ENCODE measurements at places on chromosomes 4 and X.

- H3K4me3 ChIP-seq: no peak overlapping the region
- H3K27ac ChIP-seq: no peak overlapping the region
- no peak for DNase-seq
- no peaks in the 10 kb centered on the region for H3K36me3 ChIP-seq
These were observed 3.0 kb upstream of the BCOR start for GRCh38 chrX:40100537-40101429.

DNA sequence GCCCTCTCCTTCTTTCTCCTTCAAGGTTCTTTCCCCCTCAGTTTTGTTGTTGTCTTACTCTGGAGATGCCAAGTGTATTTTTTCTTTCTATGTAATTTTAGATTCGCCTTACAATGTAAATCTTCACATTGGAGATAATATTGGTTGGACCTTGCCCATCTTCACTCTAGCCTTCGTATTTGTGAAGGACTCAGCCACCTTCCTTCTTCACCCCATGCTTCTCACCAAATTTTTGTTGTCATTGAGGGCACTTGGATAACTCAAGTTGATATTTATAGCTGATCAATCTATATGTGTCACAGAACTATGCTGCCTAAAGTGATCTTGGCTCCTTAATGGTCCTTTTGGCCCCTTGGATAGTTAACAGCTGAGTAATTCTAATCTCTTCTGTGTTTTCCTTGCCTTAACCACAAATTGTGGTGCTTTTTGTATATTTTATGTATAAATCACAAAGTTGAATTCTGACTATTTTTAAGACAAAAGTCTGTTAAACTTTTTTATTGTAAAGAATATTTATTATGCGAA is 6.5 kb downstream of the SPRY1 start:
- no peaks in the 10 kb centered on the region for H3K27me3 ChIP-seq
- H3K27ac ChIP-seq: no peak overlapping the region
- no peaks in the 10 kb centered on the region for H3K4me1 ChIP-seq
- H3K36me3 ChIP-seq: peaks cover 4% of the 10 kb centered on the region

GRCh38 chr4:20359692-20360091 is 108.0 kb downstream of the SLIT2 start:
- H3K36me3 ChIP-seq: no peaks in the 10 kb centered on the region
- DNase-seq: no peak
- no peaks in the 10 kb centered on the region for H3K4me1 ChIP-seq
- H3K27ac ChIP-seq: no peak overlapping the region
- no peaks in the 10 kb centered on the region for H3K27me3 ChIP-seq

DNA sequence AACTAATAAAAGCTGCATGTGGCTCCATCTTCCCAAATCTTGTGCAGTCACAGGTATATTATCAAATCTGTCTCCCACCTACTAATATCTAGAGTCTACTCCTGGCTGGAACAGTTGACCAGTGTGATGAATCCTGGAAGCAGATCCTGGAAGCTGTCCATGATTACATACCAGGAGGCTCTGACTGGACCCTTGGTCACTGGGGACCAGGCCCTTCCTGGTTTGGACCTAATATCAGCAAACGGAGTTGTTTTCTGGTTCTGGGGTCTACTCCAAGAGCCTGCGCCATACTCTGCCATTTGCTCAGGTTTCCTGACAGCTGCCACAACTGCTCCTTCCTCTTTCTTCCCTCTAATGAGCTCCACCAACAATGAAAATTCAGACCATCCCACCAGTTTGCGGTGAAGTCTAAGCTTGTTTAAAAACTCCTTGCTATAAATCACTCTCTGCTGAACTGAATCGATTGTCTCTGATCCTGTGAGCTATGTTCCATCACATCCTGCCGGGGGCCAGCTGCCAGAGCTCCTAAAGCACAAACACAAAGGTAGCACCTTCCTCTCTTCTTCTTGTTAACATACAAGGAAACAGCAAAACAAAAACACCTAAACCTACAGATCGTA is 114.2 kb downstream of the PALLD start:
- H3K36me3 ChIP-seq: no peaks in the 10 kb centered on the region
- no peak for DNase-seq
- peaks cover 13% of the 10 kb centered on the region for H3K4me1 ChIP-seq
- no peak overlapping the region for H3K4me3 ChIP-seq
- H3K27ac ChIP-seq: no peak overlapping the region
- no peaks in the 10 kb centered on the region for H3K27me3 ChIP-seq

DNA sequence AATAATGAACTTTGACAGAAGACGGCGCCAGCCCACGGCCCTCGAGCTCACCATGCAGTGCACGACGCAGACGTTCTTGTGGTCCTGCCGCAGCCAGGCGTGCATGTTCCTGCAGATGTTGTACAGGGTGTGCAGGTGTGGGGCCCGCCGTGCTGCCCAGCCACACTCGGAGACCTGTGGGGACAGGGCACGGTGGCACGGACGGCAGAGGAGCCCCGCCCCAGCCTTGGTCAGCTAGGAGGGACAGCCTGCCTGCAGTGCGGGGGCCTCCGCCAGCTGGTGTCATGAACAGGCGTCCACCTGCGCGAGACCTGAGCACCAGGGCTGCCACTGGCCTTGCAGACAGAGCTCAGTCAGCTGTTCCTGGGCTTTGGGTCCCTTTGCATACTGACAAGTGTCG is 49.5 kb downstream of the GAK start:
- no peak overlapping the region for H3K4me3 ChIP-seq
- H3K27ac ChIP-seq: no peak overlapping the region
- DNase-seq: no peak
- H3K27me3 ChIP-seq: no peaks in the 10 kb centered on the region
- no peaks in the 10 kb centered on the region for H3K4me1 ChIP-seq

- no peak for DNase-seq
- no peaks in the 10 kb centered on the region for H3K36me3 ChIP-seq
- H3K27ac ChIP-seq: no peak overlapping the region
- no peaks in the 10 kb centered on the region for H3K27me3 ChIP-seq
- no peaks in the 10 kb centered on the region for H3K4me1 ChIP-seq
- no peak overlapping the region for H3K4me3 ChIP-seq
These were observed 80.6 kb downstream of the PPP2R2C start for GRCh38 chr4:6391852-6392188.

GRCh38 chrX:65591206-65591605 is 56.6 kb upstream of the LAS1L start:
- H3K36me3 ChIP-seq: no peaks in the 10 kb centered on the region
- no peak for DNase-seq
- H3K4me3 ChIP-seq: no peak overlapping the region
- no peak overlapping the region for H3K27ac ChIP-seq
- H3K27me3 ChIP-seq: no peaks in the 10 kb centered on the region

- H3K36me3 ChIP-seq: no peaks in the 10 kb centered on the region
- no peak for DNase-seq
- no peak overlapping the region for H3K27ac ChIP-seq
- H3K4me1 ChIP-seq: no peaks in the 10 kb centered on the region
These were observed 257.7 kb upstream of the GNPDA2 start for GRCh38 chr4:44984083-44984482.

GRCh38 chr4:88731381-88731780 is 33.8 kb upstream of the NAP1L5 start:
- peaks cover 5% of the 10 kb centered on the region for H3K36me3 ChIP-seq
- H3K4me1 ChIP-seq: no peaks in the 10 kb centered on the region
- H3K4me3 ChIP-seq: no peak overlapping the region
- H3K27me3 ChIP-seq: no peaks in the 10 kb centered on the region
- DNase-seq: no peak

GRCh38 chrX:72421797-72422196 is 116.1 kb upstream of the CITED1 start:
- H3K4me1 ChIP-seq: no peaks in the 10 kb centered on the region
- H3K27ac ChIP-seq: no peak overlapping the region
- no peaks in the 10 kb centered on the region for H3K36me3 ChIP-seq
- no peaks in the 10 kb centered on the region for H3K27me3 ChIP-seq

DNA sequence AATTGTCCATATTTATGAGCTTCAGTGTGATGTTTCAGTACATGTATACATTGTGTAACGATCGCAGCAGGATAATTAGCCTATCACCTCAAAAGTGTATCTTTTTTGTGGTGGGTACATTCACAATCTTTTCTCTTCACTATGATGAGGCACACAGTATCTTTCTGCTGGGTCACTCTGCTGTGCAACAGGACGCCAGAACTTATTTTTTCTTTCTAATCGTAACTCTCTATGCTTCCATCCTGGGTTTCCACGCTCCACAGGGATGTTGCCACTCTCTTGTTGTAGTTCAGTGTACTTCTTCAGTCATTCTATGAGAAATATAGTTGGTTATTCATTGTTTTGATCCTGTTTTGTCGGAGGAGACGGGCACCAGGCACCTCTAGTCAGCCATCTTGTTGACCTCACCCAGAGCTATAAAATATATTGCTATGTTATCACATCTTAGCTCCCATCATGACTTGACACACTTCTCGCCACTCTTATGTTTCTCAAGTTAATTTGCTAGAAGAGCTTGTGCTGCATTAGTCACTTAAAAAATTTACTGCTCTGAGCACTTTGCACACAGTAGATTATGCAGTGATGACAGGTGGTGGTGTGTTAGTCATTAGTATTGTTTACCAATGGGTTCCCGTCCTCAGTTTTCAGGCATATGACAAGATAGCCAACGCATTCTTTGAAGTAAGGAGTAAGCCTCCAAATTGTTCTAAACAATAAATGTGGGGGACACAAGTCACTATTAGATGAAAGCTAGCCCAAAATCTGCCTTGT is 1002.7 kb upstream of the PCDH7 start:
- no peaks in the 10 kb centered on the region for H3K27me3 ChIP-seq
- H3K36me3 ChIP-seq: no peaks in the 10 kb centered on the region
- DNase-seq: no peak

DNA sequence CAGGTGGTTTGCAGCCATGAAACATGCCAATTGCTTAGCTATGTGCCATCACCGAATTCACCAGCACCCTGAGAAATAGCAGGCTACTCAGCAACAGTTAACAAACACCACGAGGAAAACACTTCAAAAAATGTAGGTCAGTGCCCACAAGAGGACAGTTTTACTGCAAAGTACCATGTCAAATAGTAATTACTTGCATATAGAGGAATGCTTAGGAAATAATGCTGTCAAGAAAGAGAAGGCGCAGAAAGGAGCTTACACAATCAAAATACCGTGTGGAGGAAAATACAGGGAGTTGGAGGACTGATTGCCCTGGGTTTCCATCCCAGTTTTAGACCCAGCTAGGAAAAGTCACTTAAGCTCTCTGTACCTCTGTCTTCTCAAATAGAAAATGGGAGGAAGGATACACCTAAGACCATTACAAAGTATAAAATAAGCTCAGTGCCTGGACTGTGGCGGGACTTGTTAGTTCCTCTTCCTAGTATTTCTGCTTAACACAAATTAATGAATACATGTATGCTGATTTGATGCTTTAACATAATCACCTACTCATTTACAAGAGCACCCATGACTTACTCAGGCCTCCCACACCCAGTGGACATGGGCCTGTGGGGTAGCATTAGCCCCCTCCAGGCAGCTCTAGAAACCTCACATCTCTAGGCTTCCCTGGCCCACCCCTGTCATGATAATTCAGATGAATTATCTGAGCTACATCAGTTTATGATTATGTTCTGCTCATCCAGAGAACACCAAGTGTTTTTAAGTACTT is 44.5 kb upstream of the IL21 start:
- peaks cover 10% of the 10 kb centered on the region for H3K4me1 ChIP-seq
- DNase-seq: peak; percentile 6
- H3K27ac ChIP-seq: no peak overlapping the region
- no peaks in the 10 kb centered on the region for H3K36me3 ChIP-seq
- no peaks in the 10 kb centered on the region for H3K27me3 ChIP-seq
- H3K4me3 ChIP-seq: no peak overlapping the region

DNA sequence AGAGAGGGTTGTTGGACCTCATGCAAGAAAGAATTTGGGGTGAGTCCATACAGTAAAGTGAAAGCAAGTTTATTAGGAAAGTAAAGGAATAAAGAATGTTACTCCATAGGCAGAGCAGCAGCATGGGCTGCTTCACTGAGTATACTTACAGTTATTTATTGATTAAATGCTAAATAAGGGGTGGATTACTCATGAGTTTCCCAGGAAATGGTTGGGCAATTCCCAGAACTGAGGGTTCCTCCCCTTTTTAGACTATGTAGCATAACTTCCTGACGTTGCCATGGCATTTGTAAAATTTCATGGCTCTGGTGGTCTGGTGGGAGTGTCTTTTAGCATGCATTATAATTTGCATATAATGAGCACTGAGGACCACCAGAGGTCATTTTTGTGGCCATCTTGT is 16.7 kb downstream of the PPP4R3C start:
- no peak overlapping the region for H3K27ac ChIP-seq
- DNase-seq: no peak
- no peaks in the 10 kb centered on the region for H3K27me3 ChIP-seq

DNA sequence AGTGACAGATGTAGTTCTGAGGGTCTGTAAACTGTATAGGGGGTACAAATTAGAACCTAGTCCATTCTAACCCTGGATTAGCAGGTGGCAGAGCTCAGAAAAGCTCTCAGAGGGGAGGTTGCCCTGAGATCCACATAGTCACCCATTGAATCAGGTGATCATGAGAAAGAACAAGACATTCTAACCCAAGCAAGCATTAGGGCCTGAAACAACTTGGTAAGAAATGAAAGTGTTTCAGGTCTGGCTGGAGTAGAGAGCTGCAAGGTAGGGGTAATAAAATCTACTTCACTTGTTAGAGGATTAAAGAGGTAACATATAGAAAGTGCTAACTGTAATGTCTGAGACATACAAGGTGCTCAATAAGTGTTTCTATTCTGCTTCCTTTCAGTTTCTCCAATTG is 8.8 kb upstream of the BMP2K start:
- H3K36me3 ChIP-seq: no peaks in the 10 kb centered on the region
- no peak overlapping the region for H3K27ac ChIP-seq
- no peaks in the 10 kb centered on the region for H3K27me3 ChIP-seq

- H3K36me3 ChIP-seq: no peaks in the 10 kb centered on the region
- H3K27ac ChIP-seq: peak overlapping the region; percentile 56
- peak; percentile 48 for DNase-seq
- H3K4me3 ChIP-seq: no peak overlapping the region
These were observed 99.3 kb upstream of the GRIA3 start for GRCh38 chrX:123084797-123085196.

DNA sequence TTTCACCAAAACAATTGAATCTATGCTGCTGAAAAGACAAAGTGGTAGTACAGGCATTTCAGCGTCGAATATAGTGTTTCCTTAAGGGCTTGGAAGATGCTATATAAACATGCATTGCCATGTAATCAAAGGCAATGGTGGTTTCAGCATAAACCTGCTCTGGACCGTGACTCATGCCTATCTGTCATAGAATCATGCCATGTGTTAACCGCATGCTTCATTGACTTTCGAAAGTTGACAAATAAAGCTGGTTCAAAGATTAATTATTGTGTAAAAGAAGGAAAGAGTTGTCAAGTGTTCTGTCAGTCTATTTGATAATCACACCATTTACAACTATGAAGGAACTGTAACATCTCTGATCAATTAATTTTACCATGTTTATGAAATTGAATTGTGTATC is 83.2 kb downstream of the FUNDC1 start:
- no peaks in the 10 kb centered on the region for H3K4me1 ChIP-seq
- no peaks in the 10 kb centered on the region for H3K27me3 ChIP-seq
- H3K27ac ChIP-seq: no peak overlapping the region
- no peaks in the 10 kb centered on the region for H3K36me3 ChIP-seq
- H3K4me3 ChIP-seq: no peak overlapping the region
- no peak for DNase-seq
